ENCODE measurements at places on chromosomes 4 and X.
A peak's percentile ranks its signal among the peaks of the same experiment; 100 is the strongest.

DNA sequence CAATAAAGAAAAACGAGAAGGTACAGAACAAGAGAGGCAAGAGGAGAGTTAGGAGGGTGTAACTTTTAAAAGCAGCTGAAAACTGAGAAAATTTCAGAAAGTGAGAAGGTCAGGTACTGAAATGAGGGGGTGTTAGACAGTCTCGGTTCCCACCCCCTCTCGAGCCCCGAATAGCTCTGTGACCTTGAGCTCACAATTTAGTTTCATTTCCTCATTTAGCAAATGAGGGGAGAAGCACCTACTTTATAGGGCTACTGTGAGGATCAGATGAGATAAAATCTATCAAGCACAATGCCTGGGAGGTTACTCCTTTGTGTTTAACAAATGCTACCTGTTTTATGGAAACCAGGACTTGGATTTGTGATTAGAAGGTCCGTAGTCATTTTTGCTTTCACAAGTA is 4.9 kb downstream of the UGT8 start:
- DNase-seq: no peak

DNA sequence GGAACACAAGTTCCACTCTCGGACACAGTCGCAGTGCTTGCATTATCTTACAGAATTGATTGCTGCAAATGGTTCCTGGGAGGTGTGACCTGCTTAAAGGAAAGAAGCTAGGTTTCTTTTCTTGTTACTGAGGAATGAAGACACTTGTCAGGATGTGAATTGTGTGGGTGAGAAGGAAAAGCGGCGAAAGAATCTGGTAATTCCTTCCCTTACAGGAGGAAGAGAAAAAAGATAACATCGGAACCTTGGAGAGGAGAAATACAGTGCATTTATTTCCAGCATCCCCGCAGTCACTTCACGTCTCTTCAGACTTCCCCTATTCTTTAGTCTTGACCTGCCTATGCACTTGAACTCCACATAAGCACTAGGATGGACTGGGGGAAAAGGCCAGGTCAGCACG is 389 bp upstream of the CCSER1 start:
- DNase-seq: no peak

GRCh38 chr4:155679343-155679742 is 12.7 kb downstream of the GUCY1A1 start:
- DNase-seq: no peak

- DNase-seq: no peak
Measured at GRCh38 chrX:51893931-51894696, 691 bp downstream of the MAGED1 start.

- DNase-seq: no peak
Measured at GRCh38 chr4:132572210-132572609, 576.9 kb upstream of the PCDH10 start.

DNA sequence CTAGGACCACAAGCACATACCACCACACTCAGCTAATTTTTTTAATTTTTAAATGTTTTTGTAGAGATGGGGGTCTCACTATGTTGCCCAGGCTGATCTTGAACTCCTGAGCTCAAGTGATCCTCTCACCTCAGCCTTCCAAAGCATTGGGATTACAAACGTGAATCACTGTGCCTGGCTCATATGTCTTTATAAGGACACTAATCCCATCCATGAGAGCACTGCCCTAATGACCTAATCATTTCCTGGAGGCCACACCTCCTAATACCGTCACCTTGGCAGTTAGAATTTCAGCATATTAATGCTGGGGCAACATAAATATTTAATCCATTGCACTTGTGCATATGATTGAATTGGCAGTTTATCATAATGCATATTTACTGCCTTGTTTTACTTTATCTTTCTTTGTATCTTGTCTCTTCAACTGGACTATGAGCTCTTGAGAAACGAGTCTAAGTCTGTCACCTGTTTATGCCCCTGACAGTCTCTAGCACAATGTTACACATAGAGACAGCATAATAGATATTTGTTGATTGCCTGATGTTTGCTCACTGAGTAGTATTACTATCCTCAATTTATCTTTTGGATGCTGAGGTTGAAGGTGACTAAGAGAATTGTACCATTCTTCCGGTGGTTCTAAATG is 172.0 kb downstream of the AASDH start:
- no peak for DNase-seq

- DNase-seq: no peak
Measured at GRCh38 chrX:29488919-29489318, 726.4 kb upstream of the MAGEB2 start.

GRCh38 chr4:94660614-94661013 is 97.1 kb upstream of the BMPR1B start:
- DNase-seq: no peak

DNA sequence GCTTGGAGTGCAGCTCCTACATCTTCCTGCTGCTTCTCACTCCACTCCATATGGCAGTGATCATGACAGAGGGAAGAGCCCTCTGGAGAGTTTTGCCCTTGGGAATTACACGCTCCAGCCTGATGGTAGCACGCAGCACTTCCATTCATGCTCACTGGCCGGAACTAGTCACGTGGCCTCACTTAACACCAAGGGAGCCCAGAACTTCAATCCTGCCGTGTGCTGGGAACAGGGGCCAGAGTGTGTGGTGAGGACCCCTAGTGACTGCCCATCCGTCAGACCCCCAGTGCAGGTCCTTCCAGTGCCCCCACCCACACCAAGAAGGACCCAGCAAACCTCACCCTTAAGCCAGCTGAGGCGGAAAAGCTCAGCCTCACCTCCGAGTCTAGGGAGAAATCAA is 230.7 kb downstream of the EVC2 start:
- DNase-seq: no peak

- DNase-seq: no peak
Measured at GRCh38 chr4:114226968-114227760, 247.7 kb upstream of the ARSJ start.

GRCh38 chr4:8192748-8193738 is 6.0 kb upstream of the SH3TC1 start:
- DNase-seq: no peak

DNA sequence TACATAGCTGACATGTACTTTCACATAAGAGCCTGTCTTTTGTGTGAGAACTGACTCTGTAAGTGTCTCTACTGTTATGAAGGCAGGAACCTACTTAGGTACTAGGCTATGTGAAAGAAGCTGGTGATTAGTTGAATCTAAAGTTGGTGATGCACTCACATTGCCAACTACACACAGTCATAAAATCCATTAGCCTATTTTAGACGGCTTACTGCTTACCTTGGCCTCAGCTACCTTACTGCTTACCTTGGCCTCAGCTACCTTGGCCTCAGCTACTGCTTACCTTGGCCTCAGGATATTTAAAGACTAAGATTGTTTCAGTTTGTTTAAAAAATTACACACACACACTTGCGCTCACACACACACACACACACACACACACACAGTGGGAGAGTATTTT is 549.7 kb downstream of the IL1RAPL1 start:
- DNase-seq: no peak

DNA sequence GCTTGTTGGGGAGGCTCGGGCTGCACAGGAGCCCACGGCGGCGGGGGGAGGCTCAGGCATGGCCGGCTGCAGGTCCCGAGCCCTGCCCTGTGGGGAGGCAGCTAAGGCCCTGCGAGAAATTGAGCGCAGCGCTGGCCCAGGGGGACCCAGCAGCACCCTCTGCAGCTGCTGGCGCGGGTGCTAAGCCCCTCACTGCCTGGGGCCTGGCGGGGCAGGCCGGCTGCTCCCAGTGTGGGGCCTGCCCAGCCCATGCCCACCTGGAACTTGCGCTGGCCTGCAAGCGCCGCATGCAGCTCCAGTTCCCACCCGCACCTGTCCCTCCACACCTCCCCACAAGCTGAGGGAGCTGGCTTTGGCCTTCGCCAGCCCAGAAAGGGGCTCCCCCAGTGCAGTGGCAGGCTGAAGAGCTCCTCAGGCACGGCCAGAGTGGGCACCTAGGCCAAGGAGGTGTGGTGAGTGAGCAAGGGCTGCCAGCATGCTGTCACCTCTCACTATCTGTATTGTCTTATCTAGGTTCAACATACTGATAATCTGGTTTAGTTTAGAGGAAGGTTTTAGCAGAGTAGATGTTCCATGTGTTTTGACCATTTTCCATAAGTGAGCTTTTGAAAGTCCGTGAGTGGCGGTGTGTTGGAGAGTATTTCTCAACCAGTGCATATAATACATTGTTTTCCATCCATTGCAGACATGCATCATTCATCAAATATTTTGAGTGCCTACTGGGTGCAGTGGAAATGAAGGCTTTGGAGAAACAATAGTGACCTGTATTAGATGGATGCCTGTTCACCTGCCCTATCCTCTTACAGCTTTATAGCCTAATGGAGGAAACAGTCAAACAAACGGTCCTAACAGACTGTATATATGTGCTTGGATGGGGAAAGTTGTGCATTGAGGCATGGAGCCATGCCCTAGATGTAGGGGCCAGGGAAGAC is 13.1 kb downstream of the PI4K2B start:
- no peak for DNase-seq

DNA sequence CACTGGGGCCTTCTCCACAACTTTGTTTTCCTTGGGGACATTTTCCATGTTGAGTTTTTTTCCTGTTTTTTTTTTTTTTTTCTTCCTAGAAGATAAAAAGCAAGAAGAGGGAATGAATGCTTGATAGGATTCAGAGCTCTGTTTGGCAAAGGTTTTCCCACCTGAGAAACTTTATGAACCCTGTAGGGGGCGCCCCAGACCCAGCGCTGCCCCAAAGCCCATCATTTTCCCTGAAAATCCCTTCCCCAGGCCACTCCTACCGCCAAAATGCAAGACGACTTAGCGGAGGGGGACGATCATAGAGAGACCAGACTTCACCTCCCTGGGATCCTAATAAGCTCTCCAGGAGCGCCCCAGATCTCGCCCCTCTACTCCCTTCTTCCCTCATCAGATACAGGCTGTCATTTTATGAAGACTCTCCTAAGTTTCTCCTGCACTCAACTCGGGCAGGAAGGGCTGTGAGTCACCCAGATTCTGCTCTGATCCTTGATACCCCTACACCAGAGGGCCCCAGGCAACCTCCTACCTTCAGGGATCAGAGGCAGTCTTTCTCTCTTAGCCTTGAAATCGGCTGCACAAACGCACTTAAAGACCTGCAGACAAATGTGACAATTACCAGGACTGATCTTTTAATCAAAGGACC is 1.4 kb downstream of the BEX5 start:
- peak; percentile 29 for DNase-seq

GRCh38 chrX:149282909-149283308 is 222.2 kb downstream of the IDS start:
- no peak for DNase-seq

DNA sequence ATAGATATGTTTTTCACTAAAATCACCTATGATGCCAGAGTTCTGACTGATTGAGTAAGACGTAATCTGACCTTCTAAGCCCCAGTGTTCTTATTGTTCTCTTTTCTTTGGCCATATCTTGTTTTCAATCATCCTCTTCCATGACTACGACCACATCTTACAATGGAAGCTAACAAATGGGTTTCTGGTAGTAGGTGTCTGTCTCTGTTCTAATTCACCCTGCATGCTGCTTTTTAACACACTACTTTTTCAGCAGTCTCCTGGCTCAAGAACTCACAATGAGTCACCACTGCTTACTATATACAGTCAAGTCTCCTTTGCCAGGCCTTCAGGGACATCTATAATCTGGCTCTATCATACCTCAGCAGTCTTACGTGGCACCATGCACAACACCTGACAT is 146.1 kb downstream of the NEXMIF start:
- no peak for DNase-seq

DNA sequence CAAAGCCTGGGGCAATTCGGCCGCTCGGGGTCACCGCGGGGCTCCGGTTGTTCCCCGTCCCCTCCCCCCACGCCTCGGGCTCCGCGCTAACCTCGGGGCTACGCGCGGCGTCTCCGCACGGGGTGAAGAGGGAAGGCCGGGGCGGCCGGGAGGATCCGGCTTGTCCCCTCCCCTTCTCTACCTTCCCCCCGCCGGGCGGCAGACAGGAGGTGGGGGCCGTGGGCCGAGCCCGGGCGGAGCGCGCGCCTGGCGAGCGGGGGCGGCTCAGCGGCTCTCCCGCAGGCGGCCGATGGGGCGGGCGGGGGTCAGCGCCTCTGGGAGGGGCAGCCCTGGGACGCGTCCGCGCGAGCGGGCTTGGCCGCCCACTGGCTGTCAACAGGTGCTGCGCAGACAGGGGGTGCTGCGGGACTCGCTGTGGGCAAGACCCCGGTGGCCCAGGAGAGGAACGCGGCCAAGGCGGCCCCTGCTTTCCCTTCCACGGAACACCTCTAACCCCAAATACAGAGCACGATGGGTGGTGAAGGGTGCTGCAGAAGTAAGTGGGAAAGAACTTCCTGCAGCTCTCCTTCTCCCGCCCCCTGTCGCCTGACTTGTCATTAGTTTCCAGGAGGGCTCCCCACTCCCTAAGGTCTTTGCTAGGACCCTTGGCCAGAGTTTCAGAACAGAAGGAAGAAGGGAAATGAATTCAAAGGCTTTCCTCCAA is at the start of gene PDGFC:
Gene PDGFC, minus strand, starts transcription at position 124 of the 703 bp plus-strand sequence. CDS start 896 bp downstream, outside the sequence.
- no peak for DNase-seq

DNA sequence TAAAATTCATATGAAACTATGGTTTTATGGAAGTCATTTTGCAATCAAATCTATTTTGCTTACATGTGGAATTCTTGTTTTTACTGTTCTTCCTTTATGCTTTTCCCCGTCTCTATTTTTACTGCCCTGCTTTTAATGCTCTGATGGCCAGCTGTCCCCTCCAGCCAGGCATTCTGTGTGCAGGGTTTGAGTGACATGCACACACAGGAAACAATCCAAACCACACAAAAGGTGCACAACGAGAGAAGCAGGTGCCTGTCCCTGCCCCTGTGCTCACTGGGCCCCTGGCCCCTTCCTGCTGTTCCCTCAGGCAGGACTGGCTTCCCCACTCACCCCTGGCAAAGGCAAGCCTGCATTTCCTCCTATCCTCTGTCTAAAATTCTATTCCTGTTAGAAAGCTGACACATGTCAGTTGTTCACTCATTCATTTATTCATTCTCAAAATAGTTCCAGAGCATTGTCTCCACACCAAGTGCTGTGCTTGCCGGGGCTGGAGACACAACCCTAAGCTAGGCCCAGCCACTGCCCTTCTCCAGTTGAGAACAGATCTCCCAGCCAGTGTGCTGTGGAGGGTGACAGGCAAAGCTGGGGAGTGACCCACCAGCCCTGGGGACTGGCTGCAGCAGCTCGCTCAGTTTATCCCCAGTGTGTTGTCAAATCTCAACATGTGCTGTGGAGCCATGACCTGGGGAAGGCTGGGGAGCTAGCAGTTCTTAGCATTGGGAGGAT is 346.3 kb downstream of the FBXW7 start:
- no peak for DNase-seq

- DNase-seq: peak; percentile 24
Measured at GRCh38 chr4:103099691-103100392, at the start of gene BDH2. Gene BDH2 (minus strand): TSS chr4:103099834. CDS start chr4:103096254, 3,580 bp downstream.

DNA sequence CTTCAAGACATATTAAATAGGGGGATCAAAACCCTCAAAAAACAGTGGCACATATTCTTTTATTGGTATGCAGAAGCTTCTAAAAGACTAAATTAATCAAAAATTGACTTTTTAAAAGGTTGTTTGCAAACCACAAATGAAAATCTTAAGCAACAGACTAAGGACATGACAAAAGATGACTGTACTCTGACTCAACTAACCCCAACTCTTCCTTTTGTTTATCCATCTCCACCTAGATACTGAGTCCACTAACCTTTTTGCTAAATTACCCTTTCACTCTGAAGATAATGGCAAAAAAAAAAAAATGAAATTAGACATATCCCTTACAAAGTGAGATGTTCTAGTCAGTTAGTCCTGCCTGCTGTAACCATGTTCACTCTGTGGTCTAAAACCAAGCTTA is 91.6 kb upstream of the NLRP2B start:
- no peak for DNase-seq

GRCh38 chr4:952881-953573 is 20.3 kb downstream of the DGKQ start:
- DNase-seq: no peak

GRCh38 chrX:135505351-135505750 is 15.1 kb upstream of the INTS6L start:
- DNase-seq: no peak

All from activated T-cell treated with anti-CD3 and anti-CD28 coated beads, Interleukin-2, amount 50 U/mL, for 1 hour (primary cell).